ENCODE measurements at places on chromosomes 2 and 18.

DNA sequence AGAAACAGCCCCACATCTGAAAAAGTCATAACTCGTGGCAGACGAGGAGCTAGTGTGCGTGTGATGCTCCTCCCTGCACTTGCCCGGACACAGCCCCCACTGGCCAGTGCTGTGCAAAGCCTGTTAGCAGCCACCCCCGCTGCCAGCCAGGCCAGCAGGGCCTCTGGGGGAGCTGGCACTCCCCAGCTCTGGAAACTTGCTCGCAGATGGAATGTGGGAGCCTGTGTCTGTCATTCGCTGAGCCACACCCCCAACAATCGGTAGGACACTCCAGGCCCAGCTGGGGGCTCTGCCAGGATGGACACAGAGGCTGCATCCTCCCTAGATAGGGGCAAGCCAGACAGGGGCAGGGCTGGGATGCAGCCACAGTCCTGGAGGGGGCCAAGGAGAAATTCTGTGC lies 62.4 kb upstream of the ATG16L1 start:
- DNase-seq: no peak

DNA sequence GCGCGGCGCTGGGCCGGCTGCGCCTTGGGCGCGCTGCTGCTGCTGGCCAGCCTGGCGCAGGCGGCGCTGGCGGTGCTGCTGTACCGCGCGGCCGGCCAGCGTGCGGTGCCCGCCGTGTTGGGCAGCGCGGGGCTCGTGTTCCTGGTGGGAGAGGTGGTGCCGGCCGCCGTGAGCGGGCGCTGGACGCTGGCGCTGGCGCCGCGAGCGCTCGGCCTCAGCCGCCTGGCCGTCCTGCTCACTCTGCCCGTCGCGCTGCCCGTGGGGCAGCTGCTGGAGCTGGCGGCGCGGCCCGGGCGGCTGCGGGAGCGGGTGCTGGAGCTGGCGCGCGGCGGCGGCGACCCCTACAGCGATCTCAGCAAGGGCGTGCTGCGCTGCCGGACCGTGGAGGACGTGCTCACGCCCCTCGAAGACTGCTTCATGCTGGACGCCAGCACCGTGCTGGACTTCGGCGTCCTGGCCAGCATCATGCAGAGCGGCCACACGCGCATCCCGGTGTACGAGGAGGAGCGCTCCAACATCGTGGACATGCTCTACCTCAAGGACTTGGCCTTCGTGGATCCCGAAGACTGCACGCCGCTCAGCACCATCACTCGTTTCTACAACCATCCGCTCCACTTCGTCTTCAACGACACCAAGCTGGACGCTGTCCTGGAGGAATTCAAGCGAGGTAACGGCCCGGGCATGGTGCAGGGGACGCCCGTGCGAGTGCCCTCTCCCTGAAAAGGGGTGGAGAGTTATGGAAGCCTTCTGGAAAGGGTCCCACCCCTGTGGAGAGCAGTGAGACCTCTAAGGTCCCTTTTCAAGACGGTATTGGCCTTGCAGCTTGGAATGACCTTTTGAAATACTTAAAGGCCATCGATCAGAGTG lies 1.0 kb downstream of the CNNM3 start:
- no peak for DNase-seq

GRCh38 chr2:102603904-102604303 lies 15.4 kb upstream of the SLC9A2 start:
- DNase-seq: no peak

- no peak for DNase-seq
Measured at GRCh38 chr2:168691221-168691620, 111.2 kb upstream of the NOSTRIN start.

DNA sequence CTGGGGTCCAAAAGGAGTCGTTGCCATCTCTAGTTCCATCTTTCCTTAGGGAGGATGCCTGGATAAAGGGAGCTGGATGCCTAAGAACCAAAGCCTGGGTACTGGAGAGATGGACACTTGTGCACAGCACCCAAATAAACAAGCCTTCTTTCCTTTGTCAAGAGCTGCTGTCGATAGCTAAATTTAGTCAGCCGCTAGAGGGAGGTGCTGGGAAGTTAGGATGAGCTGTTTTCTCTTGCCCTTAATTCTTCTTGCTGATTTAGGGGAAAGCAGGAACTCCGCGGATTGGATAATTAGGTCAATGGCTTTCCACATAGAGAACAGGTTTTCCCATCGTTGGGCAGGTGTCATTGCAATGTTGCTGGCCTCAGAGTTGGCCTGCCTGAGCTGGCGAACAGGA lies 30.9 kb upstream of the SERPINB12 start:
- DNase-seq: no peak

- DNase-seq: no peak
Measured at GRCh38 chr2:215528555-215528954, 92.7 kb upstream of the FN1 start.

- DNase-seq: no peak
Measured at GRCh38 chr2:43839776-43840564, 1.2 kb downstream of the ABCG8 start.

GRCh38 chr2:127394492-127394891 lies 6.7 kb upstream of the MAP3K2 start:
- no peak for DNase-seq
